ENCODE measurements at places on chromosomes 16 and 17.
A peak's percentile ranks its signal among the peaks of the same experiment; 100 is the strongest.

DNA sequence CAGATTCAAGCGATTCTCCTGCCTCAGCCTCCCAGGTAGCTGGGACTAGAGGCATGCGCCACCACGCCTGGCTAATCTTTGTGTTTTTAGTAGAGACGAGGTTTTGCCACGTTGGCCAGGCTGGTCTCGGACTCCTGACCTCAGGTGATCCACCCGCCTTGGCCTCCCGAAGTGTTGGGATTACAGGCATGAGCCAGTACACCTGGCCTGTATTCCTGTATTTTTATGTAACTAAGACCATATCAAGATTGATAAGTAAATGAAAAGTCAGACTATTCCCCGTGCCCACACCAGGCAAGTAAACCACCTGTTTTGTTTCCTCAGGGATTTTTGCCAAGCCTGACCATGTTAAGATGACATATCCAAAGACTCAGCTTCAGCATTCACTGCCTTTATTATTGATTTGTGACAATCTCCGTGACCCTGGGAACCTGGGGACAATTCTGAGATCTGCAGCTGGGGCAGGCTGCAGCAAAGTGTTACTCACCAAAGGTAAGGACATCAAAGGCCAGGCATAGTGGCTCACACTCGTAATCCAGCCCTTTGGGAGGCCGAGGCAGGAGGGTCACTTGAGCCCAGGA lies 5.6 kb downstream of the MRM3 start:
- no peak for DNase-seq

DNA sequence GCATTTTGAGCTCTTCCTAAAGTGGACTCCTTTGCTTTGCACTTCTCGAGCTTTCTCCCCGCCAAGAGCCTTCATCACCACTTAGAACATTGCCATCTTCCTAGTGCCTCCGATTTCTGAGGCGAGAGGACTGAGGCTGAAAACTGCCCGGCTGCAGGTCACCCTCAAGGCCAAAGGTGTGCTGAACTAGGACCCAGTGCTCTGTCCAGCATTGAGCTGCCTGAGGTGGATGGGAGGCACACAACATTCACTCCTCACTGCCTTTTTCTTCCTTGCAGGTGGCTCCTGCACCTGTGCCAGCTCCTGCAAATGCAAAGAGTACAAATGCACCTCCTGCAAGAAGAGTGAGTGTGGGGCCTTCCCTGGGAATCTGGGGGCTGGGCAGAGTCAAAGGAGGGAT lies 5.4 kb downstream of the MT1A start:
- DNase-seq, result no peak

DNA sequence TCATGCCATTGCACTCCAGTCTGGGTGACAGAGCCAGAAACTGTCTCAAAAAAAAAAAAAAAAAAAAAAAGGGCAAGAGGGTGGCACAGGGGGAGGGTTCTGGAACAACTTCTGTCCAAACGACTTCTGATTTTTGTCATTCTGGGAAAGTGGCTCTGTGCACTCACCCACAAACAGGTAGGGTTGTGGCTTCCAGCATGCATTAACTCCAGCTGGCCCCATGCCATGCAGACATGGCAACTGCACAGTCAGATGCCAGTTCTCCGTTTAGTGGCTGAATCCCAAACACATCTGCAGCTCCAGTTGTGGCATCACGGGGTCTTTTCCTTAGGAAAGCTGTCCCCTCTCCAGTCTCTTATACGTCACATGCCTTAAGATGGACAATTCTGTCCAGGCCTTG lies 30.3 kb downstream of the B4GALNT2 start:
- no peak for DNase-seq

DNA sequence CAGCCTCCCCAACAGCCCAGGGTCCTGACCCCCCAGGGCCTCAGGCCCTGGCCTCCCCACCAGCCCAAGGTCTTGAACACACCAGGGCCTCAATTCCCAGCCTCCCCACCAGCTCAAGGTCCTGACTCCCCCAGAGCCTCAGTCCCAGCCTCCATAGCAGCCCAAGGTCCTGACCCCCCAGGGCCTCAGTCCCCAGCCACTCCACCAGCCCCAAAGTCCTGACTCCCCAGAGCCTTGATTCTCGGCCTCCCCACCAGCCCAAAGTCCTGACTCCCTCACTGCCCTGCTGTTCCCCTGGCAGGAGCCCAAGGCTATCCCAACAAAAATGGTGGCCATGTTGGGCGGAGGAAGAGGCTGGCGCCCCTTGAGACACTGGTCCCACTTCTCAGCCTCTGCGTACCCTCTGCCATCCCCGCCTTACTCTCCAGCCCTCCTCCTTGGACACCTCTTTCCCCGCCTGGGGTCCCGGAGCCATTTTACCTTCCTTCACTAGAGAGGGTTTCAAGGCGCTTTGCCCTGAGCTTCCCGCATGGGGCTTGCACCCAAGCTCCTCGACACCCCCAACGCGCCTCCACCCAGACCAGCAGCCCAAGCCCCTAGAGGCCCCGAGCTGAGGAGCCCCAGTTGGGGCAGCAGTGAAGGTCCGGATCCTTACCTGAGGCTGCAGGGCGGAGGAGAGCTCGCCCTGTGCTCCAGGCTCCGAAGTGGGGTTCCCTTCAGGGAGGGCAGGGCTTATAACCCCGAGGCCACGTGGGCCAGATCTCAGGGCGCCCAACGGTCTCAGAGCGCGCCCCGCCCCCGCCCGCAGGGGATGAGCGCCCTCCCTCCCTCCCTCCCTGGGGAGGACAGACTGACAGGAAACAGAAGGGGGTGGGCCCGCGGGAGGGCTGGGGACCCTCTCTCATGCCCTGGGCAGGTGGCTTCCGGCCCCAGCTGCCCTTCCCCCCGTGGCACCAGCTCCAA lies 3.5 kb upstream of the TSPOAP1 start:
- DNase-seq, result peak; percentile 36

- no peak for DNase-seq
Observed at GRCh38 chr16:85637808-85638647, 24.9 kb downstream of the GSE1 start.

- no peak for DNase-seq
Observed at GRCh38 chr17:76867578-76868175, 527 bp upstream of the MGAT5B start.

- DNase-seq, result no peak
Observed at GRCh38 chr17:42285346-42286050, 2.8 kb upstream of the STAT5A start.

- no peak for DNase-seq
Observed at GRCh38 chr17:32240750-32241149, 24.9 kb upstream of the RHBDL3 start.

DNA sequence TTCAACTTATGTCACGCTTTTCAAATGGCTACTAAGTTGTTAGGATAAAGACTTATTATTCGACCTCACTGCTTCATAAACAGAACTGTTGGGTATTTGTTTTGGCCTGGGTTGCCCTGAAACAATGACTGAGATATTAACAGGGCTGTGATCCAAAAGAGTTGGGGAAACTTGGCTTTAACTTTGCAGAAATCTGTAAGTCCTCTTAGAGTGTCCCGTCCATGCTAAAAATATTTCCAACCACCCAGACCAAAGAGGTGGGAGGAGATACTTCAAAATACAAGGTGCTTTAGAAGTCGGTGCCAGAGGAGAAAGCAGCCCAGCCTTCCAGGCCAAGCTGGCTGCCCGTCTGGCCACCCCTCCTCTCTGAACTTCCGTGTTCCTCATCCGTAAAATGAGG lies 16.1 kb upstream of the SPATA32 start:
- no peak for DNase-seq

- DNase-seq, result no peak
Observed at GRCh38 chr17:63439687-63440086, 6.4 kb downstream of the CYB561 start.

DNA sequence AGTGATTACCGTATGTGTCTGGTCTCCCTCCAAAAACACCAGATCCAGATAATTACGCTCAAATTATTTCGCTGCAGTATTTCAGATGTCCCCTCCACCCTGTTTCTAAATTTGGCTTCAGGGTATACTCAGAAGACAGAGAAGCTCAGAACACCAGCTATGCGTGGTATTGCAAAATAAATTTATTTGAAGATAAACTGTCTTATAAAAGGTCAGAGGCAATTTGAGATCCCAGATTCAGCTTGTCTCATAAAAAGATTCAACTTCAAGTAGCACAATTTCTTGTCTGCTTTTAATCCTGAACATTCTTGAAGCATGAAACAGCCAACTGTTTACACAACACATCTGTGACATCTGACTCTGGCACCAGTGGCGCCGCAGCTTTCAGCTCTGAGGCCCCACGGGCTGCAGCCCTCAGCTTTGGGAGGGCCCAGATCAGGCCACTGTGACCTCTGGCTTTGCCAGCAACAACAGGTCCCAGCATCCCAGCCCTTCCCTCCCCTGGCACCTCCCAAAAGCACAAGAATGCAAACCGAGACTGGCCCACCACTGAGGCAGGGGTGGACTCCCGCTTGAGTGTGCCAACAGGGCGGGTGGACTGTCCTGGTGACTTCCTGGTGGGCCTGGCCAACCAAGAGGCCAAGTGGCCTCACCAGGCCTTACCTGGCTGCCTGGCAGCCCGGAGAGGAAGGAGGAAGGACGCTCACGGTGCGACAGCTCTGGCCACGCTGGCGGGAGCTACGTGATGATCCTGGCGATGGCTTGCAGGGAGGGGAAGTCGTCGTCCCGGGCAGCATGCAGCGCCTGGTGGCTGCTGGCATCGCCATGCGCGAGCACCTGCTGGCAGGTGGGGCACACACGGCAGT lies 8.0 kb downstream of the SYNGR3 start:
- no peak for DNase-seq

DNA sequence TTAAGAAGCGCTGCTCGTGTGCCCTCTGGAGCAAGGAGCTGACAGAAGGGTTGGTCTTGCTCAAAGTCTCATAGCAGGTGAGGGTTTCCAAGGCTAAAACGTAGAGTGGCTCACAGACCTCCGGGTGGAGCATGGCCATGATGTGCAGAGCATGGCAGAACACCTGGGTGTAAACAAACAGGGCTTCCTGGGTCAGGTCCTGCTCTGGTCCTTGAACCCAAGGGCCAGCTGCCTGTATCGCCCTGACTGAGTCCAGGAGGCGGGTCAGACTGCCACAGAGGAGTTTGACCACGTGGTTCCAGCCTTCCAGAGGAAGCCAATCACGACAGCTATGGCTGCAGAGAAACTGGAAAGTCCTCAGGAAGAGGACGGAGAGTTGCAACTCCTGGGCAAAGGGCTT lies 7.1 kb downstream of the GEMIN4 start:
- no peak for DNase-seq

DNA sequence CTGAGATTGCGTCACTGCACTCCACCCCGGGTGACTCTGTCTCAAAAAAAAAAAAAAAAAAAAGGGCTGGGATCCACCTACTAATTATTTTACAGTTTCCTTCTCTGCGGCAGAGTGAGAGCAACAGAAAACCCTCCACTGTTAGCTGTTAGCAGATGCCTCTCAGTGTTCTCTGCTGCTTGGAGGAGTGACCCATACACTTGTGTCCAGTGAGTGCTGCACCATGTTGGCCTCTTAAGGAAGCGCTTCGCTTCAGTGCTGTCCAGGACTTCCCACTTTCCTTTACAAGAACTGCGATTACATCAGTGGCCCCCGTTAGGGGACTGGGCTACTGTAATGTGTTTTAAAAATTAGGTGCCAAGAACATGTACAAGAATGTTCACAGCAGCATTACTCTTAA lies 18.4 kb upstream of the CLEC18B start:
- no peak for DNase-seq

- no peak for DNase-seq
Observed at GRCh38 chr16:30095166-30096078, 591 bp downstream of the YPEL3 start.

DNA sequence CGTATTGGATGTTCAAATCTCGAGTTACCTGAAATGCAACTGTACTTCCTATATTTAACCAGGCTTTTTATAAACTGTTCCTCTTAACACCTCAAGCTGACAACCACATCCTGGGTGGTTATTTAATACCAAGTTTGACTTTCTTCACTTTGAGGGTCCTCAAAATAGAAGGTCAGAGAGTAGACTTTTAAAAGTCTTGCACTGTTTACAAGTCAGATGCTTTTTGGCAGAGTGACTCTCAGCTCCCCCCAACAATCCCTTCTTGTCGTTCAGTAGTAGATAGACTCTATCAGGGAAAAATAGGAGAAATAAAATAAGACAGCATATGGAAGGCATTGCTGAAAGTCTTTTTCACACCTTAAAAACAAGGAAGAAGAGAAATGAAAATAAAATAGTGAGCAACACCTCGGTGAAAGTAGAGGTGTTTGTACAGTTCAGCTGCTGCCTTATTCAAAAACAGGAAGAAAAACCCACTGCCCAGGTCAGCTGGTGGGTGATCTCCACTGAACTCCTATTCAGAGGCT lies 650.4 kb downstream of the WWOX start:
- DNase-seq, result no peak

- DNase-seq, result no peak
Observed at GRCh38 chr17:7039832-7040231, 4.0 kb downstream of the SLC16A13 start.

GRCh38 chr16:28520672-28521071 lies 14.0 kb upstream of the IL27 start:
- no peak for DNase-seq

- DNase-seq, result no peak
Observed at GRCh38 chr17:79842136-79842655, 3.0 kb upstream of the CBX4 start.

DNA sequence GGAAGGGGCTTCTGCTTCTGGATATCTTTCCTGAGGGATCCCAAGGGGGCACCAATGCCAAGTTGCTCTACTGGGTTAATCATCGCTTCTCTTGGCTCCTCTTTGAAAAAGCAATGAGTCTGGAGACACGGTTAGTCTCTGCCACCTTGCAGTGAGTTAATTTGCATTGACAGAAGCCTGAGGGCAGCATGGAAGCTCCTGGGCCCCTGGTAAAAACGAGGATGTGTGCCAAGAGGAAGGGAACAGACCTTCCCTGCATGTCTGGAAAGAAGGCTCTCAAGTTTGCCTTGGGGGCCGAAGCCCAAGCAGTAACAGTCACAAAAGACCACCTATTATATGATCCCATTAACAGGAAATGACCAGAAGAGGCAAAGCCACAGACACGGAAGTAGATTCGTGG lies 86.7 kb downstream of the IRX5 start:
- no peak for DNase-seq

- no peak for DNase-seq
Observed at GRCh38 chr16:66617728-66618127, 13.2 kb downstream of the CMTM3 start.

GRCh38 chr17:66379544-66379943 lies 77.1 kb downstream of the PRKCA start:
- no peak for DNase-seq

DNA sequence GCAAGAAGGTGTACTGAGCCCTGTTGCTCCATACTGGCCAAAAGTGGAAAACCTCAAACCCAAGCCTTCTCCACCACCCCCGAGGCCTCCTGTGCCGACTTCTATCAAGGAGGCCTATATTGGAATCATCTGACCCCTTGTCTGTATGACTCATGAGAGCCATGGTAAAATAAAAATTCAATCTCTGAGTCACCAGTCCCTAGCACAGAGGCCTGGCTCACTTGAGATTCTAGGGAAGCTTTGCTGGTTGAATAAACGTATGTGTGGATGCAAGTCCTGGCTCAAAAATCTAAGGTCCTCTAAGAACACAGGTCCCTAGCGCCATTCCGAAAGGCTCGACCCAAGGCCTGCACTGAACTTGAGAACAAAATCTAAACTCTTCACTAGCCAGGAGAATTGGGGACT lies 15.0 kb downstream of the NSMCE1 start:
- no peak for DNase-seq

- no peak for DNase-seq
Observed at GRCh38 chr17:57860414-57860999, 10.7 kb upstream of the MRPS23 start.

- no peak for DNase-seq
Observed at GRCh38 chr17:37502009-37502936, 12.6 kb downstream of the DUSP14 start.
